ENCODE measurements at places on chromosomes 3 and 15.

DNA sequence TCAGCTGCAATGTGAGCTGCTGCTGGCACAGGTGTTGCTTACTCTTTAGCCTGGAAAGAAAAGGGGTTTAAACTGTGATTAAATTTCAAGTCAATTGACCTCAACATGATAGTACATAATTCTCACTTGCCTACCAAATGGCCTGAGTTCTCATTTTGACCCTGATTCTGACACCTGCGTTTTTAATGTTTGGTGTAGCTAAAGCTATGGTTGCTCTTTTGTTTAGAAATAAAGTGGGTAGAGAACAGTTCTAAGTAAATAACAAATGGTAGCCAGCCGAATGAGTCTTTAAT, 100.8 kb upstream of the SOX2 start:
- DNase-seq = no peak

DNA sequence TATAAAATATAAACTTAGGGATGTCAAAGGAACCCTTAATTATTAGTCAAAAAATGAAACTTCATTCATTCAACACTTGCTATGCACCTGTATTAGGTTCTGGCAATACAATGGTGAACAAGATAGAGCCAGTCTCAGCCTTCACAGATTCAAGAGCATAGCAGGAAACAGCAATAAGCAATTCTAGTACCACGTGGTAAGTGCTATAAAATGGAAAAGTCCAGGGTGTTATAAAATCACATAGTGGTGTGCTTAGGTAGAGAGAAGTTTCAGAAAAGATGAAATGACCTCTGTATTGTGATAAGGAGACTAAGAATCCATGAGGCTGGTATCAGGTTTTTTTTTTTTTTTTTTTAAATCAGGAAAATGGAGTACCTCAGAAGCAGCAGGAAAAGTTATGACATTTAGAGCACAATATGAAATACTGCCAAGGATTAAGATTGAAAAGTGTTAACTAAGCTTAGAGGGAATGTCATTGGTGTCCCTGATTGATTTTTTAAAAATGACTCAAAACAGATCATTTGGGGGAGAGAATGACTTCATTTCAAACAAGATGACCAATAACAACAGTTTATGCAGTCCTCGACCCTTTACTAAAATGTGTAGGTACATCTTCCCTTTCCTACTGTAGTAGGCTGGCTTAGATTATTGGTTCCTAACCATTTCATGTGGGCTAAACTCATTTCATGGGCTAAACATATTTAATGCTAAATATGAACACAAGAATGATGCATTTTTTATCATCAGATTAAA, 5.0 kb downstream of the TOMM70 start:
- DNase-seq = no peak

DNA sequence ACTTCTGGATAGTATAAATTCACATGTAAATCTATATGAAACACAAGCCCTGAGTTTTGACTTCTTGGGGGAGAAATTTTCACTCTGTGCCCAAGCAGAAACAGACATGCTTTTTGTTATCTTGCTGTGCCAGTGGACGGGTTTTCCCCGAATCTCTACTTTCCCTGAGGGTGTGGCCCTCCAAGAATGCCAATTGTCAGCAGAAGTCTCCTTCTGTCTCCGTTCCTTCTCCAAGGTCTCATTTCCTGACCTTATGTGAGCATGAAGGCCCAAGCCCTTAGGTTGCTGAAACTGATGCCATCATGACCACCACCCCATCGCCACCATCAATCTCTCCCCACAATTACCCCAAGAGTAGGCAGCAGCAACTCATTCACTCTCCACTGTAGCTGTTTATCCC, 253.8 kb downstream of the XXYLT1 start:
- DNase-seq = no peak

- DNase-seq = no peak
Observed at GRCh38 chr15:61275901-61276300, 46.8 kb upstream of the RORA start.

DNA sequence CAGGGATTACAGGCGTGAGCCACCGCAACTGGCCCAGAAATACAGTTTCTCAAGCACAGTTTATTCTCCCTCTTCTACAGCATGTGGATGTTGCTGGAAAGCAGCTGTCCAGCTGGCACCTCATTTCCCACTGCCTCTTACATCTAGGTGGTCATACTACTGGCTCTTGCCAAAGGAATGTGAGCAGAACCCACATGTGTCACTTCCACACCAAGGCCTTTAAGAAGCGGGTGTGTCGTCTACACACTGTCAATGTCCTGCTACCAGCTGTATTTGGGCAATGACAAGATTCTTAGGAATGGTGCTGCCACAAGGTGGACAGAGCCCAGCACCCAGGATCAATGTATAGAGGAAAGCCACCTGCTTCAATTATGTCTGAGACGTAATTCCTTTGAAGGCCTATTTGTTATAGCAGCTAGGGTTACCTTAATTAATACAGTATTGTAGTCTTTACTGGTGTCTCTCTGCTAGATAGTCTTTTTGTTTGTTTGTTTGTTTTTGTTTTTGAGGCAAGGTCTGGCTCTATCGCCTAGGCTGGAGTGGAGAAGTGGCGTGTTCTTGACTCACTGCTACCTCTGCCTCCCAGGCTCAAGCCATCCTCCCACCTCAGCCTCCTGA, 15.1 kb upstream of the RAB7A start:
- no peak for DNase-seq

- DNase-seq = no peak
Observed at GRCh38 chr3:5096336-5097008, 25.6 kb upstream of the ARL8B start.

DNA sequence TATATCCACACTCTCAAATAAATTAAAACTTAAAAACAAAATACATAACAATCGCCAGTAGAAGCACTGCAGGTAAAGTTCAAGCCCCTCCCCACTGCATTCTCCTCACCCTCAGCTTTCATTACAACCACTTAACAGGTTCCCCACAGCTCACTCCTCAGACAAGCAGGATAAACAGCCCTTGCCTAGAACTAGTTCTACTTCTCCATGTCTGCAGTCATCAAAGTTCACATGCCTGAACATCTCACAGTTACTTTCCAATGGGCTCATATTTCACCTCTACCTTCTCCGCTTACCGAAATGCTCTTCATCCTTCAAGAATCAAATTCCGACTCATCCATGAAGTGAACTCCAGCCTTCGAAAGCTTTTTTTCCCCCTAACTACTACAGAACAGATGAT, 4.1 kb downstream of the YEATS2 start:
- DNase-seq = no peak

- no peak for DNase-seq
Observed at GRCh38 chr3:60760145-60760544, 491.1 kb downstream of the FHIT start.

GRCh38 chr15:95624616-95625361, 705.7 kb upstream of the NR2F2 start:
- no peak for DNase-seq

DNA sequence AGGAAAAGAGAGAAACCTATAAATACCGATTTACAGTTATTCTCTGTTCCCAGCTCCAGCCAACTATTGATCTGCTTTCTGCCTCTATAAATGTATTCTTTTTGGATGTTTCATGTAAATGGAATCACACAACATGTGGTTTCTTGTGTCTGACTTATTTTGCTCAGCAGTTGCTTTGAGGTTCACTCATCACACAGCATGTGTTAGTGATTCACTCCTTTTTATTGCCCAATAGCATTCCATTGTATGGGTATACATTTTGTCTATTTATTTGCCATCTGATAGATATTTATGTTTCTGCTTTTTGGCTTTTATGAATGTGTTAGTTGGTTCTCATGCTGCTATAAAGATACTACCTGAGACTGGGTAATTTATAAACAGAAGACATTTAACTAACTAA, 23.6 kb downstream of the CCR1 start:
- DNase-seq = no peak

- no peak for DNase-seq
Observed at GRCh38 chr3:61979638-61980037, 393.7 kb downstream of the FEZF2 start.

DNA sequence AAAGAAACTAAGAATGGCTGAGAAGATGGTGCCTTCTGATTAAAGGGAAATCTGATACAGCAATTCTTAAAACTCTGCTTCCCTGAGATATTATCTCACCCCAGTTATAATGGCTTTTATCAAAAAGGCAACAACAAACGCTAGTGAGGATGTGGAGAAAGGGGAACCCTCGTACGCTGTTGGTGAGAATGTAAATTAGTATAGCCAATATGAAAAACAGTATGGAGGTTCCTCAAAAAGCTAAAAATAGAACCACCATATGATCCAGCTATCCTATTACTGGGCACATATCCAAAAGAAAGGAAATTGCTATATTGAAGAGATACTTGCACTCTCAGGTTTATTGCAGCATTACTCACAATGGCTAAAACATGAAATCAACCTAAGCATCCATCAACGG, 65.1 kb downstream of the GOLIM4 start:
- DNase-seq = no peak

- no peak for DNase-seq
Observed at GRCh38 chr3:122435950-122436349, 20.1 kb upstream of the WDR5B start.

- no peak for DNase-seq
Observed at GRCh38 chr3:32117320-32117719, 10.9 kb downstream of the GPD1L start.

DNA sequence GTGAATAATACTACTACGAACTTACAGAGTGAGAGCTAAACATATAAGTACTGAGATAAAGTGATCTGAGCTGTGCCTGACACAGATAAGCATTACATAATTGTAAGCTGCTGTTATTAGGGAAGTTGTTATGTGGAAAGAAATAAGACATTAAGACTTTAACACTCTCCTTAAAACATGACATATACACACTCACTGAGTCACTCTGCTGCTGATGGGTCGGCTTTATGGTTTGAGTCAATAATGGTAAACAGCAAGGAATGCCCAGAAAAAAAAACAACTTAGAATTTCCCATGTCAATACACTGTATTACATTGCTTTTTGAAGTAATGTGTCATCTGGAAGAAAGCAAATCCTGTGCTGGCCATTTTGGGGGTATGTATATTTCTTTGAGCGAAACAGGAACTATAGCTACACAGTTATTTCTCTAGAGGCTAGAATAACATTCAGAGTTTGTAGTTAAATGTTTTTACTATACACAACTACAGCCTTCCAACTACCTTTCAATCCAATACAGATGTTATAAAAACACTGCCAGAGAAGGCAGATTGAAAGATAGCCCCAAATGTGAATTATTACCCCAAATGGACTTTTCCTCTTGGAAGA, 22.8 kb upstream of the SPRED1 start:
- no peak for DNase-seq

DNA sequence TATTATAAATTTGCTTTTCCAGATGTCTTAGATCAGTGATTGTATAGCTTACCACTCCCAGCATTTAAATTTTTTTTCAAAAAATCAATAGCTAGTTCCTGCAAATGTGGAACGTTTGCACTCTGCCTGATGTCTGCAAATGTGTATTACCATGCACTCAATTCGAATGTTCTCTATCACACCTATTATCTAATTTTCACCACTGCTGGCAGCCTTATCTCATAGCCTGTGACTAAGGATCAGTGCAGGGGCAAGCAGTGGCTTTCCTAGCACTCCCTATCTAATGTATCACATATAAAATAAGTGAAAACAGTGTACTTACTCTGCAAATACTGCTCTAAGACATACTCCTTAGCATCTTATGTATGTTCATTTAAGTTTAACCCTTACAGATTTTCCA, 196.3 kb upstream of the PLSCR5 start:
- no peak for DNase-seq

- DNase-seq = no peak
Observed at GRCh38 chr3:16488637-16489036, 24.9 kb downstream of the RFTN1 start.

DNA sequence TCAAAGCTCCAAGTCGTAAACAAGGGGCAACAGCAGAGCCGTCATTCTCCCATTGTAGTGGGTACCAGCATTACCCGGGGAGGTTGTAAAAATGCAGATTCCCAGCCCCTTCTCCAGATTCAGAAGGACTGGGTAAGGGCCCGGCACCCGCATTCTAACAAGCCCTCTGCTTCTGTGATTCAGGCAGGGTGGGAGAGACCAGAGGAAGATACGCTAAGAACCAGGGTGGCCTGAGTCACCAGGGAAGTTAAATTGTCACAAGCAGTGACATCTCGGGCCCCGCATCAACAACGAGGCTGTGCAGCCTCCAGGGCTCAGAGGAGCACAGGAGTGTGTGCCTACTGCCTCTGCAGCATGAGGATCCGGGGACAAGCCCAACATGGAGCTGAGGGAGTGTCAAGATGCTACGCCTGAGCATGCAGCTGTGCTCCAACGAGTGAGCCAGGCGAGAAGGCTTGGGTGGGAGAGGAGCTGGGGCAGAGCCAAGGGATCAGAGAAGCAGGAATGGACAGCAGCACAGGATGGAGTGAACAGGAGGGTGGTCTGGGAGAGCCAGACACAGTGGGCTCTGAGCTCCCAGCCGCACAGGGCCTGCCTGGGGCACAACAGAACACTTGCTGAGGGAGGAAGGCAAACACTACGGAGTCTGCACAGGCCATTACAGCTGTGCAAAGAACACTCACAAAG, 68.5 kb downstream of the CPN2 start:
- DNase-seq = peak; percentile 71

DNA sequence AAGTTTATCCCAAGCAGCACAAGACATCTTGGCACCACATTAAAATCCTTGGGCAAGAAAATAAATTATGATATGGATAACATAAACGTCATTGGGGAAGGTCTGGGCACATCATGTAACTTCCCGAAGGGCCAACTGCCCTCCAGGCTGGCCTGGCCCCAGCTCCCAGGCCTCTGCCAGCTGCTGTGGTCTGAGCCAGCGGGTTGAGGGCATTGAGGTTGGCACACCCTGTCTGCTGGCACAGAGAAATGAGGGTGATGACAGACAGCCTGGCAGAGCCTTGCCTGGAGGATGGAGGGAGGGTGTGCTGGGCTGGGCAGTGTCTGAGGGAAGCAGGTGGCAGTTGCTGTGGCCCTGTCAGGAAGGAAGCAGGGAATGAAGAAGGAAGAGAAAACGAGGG, 3.3 kb upstream of the RBSN start:
- peak; percentile 67 for DNase-seq

GRCh38 chr3:122623031-122623829, 45.8 kb downstream of the PARP15 start:
- DNase-seq = no peak

GRCh38 chr3:37862219-37862902, 681 bp downstream of the CTDSPL start:
- peak; percentile 59 for DNase-seq

- DNase-seq = no peak
Observed at GRCh38 chr15:43277231-43277823, 10.6 kb upstream of the TGM5 start.

DNA sequence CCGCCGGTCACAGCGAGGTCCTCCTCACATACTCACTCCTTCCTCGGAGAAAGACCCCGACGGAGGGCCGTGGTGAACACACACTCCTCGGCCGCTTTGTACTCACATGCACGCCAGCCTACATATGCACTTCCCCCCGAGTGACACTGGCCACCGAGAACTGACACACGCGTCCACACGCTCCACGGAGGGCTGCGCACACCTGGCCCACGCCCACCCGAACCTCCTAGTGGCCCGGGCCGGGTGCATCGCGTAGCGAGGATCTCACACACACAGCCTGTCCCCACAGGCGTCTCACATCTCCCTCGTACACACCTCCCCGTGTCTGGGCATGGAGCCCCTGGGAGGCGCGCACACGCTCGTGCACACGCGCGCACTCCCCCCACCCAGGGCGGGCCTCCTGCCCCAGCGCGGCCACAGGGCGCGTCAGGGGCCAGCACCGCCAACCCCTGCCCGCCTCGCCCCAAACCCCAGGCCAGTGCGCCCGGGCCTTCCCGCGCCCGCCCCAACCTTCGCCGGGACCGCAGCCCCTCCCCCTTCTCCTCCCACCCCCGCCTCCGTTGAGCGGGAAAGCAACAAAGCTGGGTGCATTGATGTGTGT, 411 bp upstream of the C3orf70 start:
- DNase-seq = peak; percentile 61

GRCh38 chr3:923161-923910, 169.5 kb upstream of the CNTN6 start:
- no peak for DNase-seq

Measured in left hindlimb (tissue), 1 donor.